ENCODE measurements at places on chromosomes 6 and 20. TPM values are rescaled to one million over a fixed set of nuclear protein-coding genes. Genes with fewer than 3 reads are reported as not detected.

DNA sequence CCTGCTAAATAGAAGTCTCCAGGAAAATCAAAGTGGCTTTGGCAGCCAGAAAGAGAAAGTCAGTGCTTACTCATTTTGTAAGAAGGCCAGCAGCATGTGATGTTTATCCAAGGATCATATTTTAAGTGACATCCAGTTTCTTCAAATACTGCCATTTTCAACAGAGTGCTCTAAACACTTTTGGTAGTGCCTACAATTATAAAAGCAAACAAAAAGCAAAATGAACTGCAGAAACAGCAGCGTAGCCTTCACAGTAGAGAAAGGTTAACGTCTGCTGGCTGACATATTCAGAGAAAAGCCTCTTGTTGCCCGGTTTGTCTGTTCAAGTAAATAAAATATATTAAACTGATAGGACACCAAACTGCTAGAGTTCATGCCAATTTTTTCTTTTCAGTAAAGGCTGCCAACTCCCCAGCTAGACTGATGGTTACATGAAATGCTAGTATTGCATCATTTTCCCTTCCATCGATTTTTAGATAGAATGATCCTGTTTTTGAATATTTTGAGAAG, 705.7 kb upstream of the SLC35B3 start:
- peak; percentile 2 for DNase-seq

DNA sequence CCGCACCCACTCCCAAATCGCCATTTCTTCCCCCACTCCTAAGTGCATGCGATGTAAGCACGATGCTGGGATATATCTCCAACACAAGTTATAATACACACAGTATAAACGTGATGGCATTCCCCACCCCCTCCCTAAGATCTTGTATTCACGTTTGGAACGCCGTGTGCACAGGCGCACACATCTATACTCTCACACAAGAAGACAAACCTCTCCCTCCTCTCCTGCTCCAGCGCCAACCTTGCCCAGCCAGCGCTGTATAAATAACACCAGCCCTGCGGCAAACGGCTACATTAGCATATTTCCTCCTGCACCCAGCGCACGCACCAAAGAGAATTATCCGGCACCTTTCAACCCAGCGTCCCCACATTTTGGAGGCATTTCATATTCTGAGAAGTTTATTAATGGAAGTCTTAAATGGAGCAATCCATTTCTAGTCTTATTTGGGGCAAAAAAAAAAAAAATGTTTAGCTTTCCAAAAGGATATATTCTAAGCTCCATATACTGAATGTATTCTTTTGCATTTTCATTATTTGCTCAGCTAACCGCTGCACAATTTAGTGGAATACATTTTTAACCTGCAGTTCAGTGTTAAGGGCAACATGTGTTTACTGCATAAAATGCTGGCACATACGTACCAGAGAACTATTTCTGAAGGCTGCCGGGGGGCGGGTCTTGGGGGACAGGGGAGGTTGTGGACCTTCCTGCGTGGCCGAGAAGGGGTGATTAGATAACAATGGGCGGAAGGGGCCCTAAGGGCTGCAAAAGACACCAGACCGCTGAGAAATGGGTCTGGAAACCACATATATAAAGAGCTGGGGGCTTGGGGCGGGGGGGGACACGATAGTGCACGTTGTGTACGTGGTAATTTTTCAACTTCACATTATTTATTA, 1.1 kb upstream of the SLC22A23 start:
- peak; percentile 15 for DNase-seq

The CLPSL2 gene
- not detected for total RNA-seq

GRCh38 chr6:155246825-155247224, 17.0 kb upstream of the CLDN20 start:
- DNase-seq: no peak

GRCh38 chr20:51137461-51137860, 114.6 kb upstream of the KCNG1 start:
- DNase-seq: no peak

DNA sequence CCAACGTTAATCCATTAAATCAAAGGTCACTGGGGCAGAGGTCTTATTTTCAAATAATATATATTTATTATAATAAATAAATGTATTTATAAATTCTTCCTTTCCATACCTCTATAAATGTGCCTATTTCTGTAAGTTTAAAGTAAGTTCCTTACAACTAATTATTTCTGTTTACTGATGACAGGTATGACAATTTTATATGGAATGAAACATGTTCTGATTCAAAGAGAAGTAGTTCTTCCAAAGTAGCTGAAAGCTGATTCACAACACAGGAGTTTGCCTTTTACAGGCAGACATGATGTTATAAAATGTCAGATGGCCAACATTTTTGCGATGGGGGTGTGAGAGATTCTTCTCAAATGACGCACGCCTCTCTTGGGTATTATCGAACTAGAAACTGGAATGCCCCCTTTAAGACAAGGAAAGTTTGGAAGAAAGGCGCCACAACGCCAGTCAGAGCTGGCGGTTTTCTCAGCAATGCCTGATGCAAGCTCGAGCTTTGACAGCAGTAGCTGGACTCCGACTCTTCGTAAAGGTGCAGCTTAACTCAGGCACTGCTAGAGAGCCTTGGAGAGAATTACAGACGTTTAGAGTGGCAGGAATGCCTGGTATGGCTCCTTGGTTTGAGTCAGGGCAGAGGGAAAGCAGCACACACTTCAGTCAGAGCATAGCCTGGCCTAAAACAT, 92.1 kb downstream of the FOXC1 start:
- peak; percentile 82 for DNase-seq

DNA sequence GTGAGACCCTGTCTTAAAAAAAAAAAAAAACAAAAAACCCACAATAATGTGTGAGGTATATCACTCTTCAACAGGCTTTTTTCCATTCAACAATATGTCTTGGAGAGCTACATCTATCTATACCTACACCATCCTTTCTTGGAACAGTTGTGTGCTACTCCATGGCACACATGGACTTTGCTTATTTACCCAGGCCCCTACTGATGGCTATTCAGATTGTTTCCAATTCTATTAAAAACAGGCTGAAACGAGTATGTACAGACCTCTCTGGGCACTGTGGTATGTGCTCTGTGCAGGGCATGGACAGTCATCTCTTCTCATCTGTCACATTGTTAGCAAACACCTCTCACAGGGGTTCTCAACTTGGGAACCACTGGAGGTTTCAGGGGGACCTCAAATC, 28.1 kb downstream of the MRPL14 start:
- no peak for DNase-seq

Measured in renal cortical epithelial cell (primary cell).